Activated CD8-positive, alpha-beta memory T cell treated with anti-CD3 and anti-CD28 coated beads for 1 hour (primary cell): ENCODE measurements at places on chromosomes 4 and X.

GRCh38 chrX:46408553-46409407, 136.4 kb downstream of the ZNF674 start:
- DNase-seq = peak; percentile 47

- DNase-seq = no peak
Measured at GRCh38 chr4:139774759-139775487, 109.3 kb downstream of the MGST2 start.

DNA sequence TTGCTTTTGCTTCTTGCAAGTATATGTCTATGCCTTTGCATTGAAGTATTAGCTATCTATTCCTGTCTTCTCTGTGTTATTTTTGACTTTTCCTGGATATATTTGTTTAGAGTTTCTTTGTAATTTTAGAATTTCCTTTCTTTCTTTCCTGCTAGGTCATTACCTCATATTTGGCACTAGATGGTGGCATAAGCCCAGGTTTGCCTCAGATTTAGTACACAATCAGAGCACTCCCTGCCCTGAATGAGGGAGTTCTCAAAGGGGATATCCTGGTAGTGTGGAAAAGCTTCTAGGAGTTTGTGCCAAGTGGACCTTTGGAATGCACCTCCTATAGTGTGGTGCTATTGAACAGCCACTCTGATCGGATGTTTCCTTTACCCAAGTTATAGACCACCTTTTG, 181.6 kb downstream of the UGT8 start:
- DNase-seq = no peak

GRCh38 chrX:68942104-68942503, 113.3 kb downstream of the EFNB1 start:
- DNase-seq = no peak

DNA sequence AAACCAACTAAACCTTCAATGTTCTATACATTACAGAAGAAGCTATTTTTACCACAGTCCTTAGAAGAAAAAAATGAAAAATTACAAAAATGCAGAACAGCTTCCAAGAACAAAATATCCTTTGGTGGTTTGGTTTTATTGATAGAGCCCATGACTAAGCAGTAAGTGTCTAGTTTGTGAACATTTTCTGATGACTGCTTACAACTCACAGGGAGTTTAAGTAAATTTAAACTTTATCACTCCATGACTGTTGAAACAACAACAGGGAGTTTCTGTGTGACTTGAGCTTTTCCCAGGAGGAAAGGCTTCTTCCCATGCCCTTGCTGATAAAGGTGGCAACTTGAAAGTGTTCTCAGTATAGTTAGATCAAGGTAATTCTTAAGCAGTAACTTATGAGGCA, 2.9 kb downstream of the PF4 start:
- DNase-seq = no peak
